ENCODE measurements at places on chromosomes 11 and 22. TPM values are rescaled to one million over a fixed set of nuclear protein-coding genes. Genes with fewer than 3 reads are reported as not detected.

GRCh38 chr11:10418259-10418949 is 36.7 kb upstream of the AMPD3 start:
- peaks cover 10% of the 10 kb centered on the region for H3K4me1 ChIP-seq
- H3K27me3 ChIP-seq, result peaks cover 13% of the 10 kb centered on the region
- H3K27ac ChIP-seq, result no peak overlapping the region
- no peak for DNase-seq
- H3K4me3 ChIP-seq, result no peak overlapping the region

DNA sequence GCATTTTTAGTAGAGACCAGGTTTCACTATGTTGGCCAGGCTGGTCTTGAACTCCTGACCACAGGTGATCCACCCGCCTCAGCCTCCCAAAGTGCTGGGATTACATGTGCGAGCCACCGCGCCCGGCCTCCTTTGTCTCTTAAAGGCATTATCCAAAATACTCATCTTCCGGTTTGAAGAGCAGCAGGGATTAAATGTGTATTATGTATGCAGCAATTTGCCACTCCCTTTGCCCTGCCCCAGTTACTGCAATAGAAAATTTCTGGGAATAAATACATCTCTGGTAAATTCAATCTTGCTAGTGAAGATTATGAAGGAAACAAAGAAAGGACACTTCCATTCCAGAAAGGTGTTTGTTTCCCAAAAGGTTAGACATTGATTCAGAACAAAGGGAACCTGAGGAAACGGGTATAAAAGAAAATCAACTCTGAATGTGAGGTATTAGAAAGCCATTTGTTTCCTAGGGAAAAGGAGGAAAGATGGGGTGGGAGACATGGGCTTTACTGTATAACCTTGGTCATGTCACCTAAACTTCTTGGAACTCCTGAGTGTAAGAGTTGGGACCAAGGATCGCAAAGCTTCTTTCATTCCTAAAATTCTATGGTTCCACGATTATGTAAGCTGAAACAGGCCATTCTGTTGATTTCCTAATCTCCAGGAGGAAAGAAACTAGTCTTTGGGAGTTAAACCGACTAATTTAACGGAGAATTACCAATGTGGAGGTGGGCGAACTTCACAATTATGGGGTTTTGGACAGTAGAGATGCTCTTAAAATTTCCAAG is 959 bp upstream of the HIPK3 start:
- peaks cover under 1% of the 10 kb centered on the region for H3K36me3 ChIP-seq
- peak overlapping the region; percentile 97 for H3K27ac ChIP-seq
- no peak for DNase-seq
- no peaks in the 10 kb centered on the region for H3K27me3 ChIP-seq
- H3K4me1 ChIP-seq, result peaks cover 40% of the 10 kb centered on the region
- peak overlapping the region; percentile 88 for H3K4me3 ChIP-seq

- H3K4me3 ChIP-seq, result no peak overlapping the region
- no peaks in the 10 kb centered on the region for H3K27me3 ChIP-seq
- H3K4me1 ChIP-seq, result peaks cover 5% of the 10 kb centered on the region
- no peaks in the 10 kb centered on the region for H3K36me3 ChIP-seq
- no peak overlapping the region for H3K27ac ChIP-seq
Measured at GRCh38 chr11:15580056-15580774, 465.5 kb downstream of the INSC start.

Gene ZBED5
- total RNA-seq, result 89.1 TPM

Gene OR52N4
- not detected for total RNA-seq

GRCh38 chr11:11349870-11350337 is 3.1 kb downstream of the CSNK2A3 start:
- DNase-seq, result no peak
- H3K27ac ChIP-seq, result no peak overlapping the region
- peaks cover 4% of the 10 kb centered on the region for H3K4me1 ChIP-seq
- no peaks in the 10 kb centered on the region for H3K27me3 ChIP-seq

- H3K27me3 ChIP-seq, result no peaks in the 10 kb centered on the region
- no peak overlapping the region for H3K4me3 ChIP-seq
- no peak overlapping the region for H3K27ac ChIP-seq
- peaks cover 58% of the 10 kb centered on the region for H3K4me1 ChIP-seq
- DNase-seq, result no peak
Measured at GRCh38 chr22:17381192-17381913, 12.1 kb downstream of the CECR2 start.

GRCh38 chr22:29205252-29205593 is 473 bp upstream of the EMID1 start:
- peaks cover 13% of the 10 kb centered on the region for H3K27me3 ChIP-seq
- H3K4me3 ChIP-seq, result peak overlapping the region; percentile 80
- peaks cover 44% of the 10 kb centered on the region for H3K4me1 ChIP-seq
- no peak overlapping the region for H3K27ac ChIP-seq
- no peaks in the 10 kb centered on the region for H3K36me3 ChIP-seq
- no peak for DNase-seq

Gene GPHA2
- not detected for total RNA-seq

Gene PANX3
- total RNA-seq, result not detected

DNA sequence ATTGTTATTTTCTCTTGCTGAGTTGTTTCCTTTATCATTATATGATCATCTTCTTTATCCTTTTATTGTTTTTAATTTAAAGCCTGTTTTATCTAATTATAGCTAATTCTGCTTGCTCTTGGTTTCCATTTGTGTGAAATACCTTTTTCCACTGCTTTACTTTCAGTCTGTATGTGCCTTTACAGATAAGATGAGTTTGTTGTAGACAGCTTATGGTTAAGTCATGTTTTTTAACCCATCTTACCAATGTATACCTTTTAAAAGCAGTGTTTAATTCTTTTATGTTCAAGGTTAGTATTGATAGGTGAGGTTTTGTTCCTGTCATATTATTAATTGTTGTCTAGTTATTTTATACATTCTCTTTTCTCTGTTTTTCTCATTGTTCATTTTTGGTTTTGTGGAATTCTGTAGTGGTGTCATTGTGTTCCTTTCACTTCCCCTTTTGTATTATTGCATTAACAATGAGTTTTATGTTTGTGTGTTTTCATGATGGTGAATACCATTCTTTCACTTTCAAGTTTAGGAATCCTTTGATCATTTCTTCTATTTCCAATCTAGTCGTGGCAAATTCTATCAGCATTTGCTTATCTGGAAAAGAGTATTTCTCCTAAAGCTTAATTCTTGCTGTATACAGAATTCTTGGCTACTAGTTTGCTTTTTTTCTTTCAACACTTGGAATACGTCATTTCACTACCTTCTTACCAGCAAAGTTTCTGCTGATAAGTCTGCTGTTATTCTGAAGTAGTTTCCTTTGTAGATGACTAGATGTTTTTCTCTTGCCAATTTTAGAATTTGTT is 21.8 kb downstream of the OR5AN1 start:
- H3K4me1 ChIP-seq, result no peaks in the 10 kb centered on the region
- DNase-seq, result no peak
- no peak overlapping the region for H3K4me3 ChIP-seq
- no peaks in the 10 kb centered on the region for H3K36me3 ChIP-seq

Gene ALG9
- 55.5 TPM for total RNA-seq

GRCh38 chr11:15726893-15727519 is 612.3 kb downstream of the INSC start:
- H3K27ac ChIP-seq, result no peak overlapping the region
- no peaks in the 10 kb centered on the region for H3K36me3 ChIP-seq

DNA sequence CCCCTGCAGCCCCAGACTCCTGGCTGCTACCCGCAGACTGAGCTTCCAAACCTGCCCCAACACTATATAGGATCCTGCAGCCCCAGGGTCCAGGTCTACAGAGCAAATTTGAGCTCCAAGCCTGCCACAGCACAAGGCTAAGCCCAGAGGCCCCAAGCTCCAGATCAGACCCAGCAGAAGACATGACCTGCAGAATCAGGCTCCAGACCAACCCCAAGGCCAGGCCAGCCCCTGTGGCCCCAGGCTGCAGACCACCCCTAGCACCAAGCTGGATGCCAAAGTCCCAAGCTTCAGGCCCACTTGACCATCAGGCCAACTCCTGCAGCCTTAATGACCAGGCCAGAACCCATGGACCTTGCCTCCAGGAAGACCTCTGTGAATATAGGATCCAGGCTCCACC is 145.3 kb downstream of the DLG2 start:
- no peak for DNase-seq
- H3K27me3 ChIP-seq, result no peaks in the 10 kb centered on the region
- H3K36me3 ChIP-seq, result no peaks in the 10 kb centered on the region

DNA sequence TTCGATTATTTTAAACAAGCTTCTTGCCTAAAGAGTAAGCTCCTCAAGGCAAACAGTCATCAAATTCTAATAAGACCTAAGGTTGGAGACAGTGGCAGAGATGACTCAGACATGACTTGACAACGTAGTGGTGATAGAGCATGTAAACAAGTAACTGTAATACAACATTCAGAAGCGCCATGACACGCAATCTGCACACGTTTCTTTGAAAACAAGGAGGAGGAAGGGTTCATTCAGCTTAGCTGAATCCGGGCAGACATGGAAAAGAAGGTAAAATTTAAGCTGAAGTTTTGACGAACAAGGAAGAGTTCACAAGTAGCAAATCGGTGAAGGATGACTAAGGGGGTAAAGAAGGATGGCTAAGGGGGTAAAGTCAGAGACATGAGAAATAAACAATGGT is 152.4 kb upstream of the ZC3H12C start:
- peaks cover 3% of the 10 kb centered on the region for H3K27me3 ChIP-seq
- DNase-seq, result no peak
- no peak overlapping the region for H3K4me3 ChIP-seq
- no peaks in the 10 kb centered on the region for H3K36me3 ChIP-seq

DNA sequence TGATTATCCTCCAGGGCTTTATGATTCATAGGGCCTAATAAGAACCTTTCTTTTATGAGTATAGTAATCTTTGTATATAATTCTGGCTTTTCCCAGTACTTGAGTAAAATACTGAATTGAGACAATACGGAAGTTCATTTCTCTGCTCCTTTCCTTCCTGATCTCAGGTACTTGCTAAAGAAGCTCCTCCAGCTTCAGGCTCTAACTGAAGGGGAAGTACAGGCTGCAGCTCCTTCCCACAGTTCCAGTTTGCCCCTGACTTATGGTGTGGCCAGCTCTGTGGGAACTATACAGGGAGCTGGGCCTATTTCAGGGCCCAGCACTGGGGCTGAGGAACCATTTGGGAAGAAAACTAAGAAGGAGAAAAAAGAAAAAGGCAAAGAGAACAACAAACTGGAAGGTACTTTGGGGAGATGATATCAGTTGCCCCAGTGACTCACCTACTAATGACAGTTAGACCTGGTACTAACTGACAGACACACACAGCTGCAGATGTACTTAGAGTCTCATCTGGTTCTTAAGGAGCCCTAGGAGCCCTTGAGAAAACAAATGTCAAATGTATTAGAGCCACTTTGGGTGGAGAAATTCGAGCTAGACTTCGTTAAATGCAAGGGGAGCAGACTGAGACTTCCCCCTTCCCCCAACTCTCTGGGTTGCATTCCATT is 3.0 kb downstream of the TBRG1 start:
- H3K27ac ChIP-seq, result no peak overlapping the region
- DNase-seq, result no peak
- peaks cover 6% of the 10 kb centered on the region for H3K27me3 ChIP-seq
- H3K4me3 ChIP-seq, result peak overlapping the region; percentile 12

Gene P4HA3
- total RNA-seq, result not detected

DNA sequence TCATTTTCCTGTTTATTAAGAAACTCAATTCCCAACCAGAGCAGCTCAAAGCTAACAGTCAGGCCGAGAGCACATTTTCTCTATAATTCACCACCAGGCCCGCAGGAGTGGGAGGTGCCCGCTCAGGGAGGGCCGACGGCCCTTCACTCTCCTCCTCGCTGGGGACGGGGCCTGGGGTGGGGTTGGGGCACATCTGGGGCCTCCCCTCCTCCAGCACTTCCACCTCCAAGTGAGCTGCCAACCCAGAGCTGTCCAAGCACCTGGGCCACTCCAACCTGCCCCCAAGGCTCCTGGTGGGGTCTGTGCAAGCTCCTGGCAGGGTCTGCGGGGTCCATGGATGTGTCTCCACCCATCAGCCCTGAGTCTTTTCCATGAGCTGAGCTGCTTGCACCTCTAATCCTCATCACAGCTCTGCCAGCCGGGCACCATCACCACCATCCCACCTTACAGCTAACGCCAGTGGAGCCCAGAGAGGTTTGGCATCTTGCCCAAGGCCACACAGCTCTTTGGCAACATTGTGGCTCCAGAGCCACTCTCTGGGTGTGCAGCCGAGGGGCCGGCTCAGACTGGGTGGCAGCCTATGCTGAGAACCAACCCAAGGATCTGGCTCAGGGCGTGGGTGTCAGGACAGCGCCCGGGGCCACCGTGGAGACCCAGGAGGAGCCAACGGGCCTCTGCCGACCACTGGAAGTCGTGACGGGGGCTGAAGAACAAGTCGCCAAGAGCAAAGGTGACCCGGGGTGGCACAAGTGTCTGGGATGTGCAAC is 193.5 kb downstream of the BRD1 start:
- H3K27me3 ChIP-seq, result peaks cover 10% of the 10 kb centered on the region
- H3K4me1 ChIP-seq, result peaks cover 16% of the 10 kb centered on the region
- no peak for DNase-seq
- no peaks in the 10 kb centered on the region for H3K36me3 ChIP-seq
- H3K27ac ChIP-seq, result no peak overlapping the region
- no peak overlapping the region for H3K4me3 ChIP-seq

- H3K27ac ChIP-seq, result no peak overlapping the region
- peak overlapping the region; percentile 94 for H3K4me3 ChIP-seq
- DNase-seq, result no peak
- peaks cover 32% of the 10 kb centered on the region for H3K4me1 ChIP-seq
- H3K27me3 ChIP-seq, result peaks cover 2% of the 10 kb centered on the region
Measured at GRCh38 chr11:13667245-13667644, 1.2 kb upstream of the FAR1 start.

DNA sequence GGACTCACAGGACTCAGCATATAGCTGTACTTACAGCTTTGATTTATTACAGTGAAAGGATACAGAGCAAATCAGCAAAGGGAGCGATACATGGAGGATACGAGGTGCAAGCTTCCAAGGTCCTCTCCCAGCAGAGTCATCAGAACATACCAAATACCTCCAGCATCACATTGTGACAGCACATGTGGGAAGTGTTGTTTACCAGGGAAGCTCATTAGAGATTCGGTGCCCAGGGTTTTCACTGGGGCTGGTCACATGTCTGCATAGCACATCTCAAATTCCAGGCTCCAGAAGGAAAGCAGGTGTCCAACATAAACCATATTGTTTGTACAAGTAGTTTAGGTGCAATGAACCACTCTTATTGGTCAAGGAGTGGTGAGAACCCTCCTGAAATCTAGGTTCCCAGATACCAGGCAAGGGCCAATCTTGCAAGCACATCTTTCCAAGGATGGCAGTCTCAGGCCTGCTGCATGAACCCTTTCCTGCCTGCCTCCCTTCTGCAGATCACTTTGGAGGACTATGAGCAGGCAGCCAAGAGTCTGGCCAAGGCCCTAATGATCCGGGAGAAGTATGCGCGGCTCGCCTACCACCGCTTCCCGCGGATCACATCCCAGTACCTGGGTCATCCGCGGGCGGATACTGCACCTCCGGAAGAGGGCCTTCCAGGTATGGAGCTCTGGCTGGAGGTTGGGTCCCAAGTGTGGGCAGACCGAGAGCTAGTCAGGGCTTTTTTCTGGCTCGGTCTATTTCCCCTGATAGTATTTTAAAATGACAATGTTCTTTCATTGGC is 26.7 kb downstream of the AMPD3 start:
- H3K36me3 ChIP-seq, result no peaks in the 10 kb centered on the region
- no peaks in the 10 kb centered on the region for H3K27me3 ChIP-seq
- no peak overlapping the region for H3K27ac ChIP-seq
- no peaks in the 10 kb centered on the region for H3K4me1 ChIP-seq
- no peak overlapping the region for H3K4me3 ChIP-seq

Gene KCNK4
- not detected for total RNA-seq

GRCh38 chr11:33064033-33064825 is 24.9 kb downstream of the TCP11L1 start:
- no peak overlapping the region for H3K4me3 ChIP-seq
- peak overlapping the region; percentile 78 for H3K27ac ChIP-seq
- H3K4me1 ChIP-seq, result peaks cover 29% of the 10 kb centered on the region
- peaks cover 8% of the 10 kb centered on the region for H3K36me3 ChIP-seq
- DNase-seq, result no peak
- no peaks in the 10 kb centered on the region for H3K27me3 ChIP-seq

All from neural crest cell (in vitro differentiated cells).